H1 (cell line): ENCODE measurements at places on chromosomes 1 and 21. TPM values are rescaled to one million over a fixed set of nuclear protein-coding genes. Genes with fewer than 3 reads are reported as not detected.
A peak's percentile ranks its signal among the peaks of the same experiment; 100 is the strongest.

Gene PPIAL4G
- total RNA-seq = not detected in 2 replicates

Gene KLHL17
- total RNA-seq = 30.1 and 32.6 TPM in 2 replicates

Gene PDE9A
- 45.7 and 45.9 TPM in 2 replicates for total RNA-seq

Gene SASS6
- total RNA-seq = 13.1 and 13.8 TPM in 2 replicates

Gene LY9
- total RNA-seq = not detected in 2 replicates

Gene GNG4
- total RNA-seq = 96.5 and 96.8 TPM in 2 replicates

Gene CCDC27
- not detected in 2 replicates for total RNA-seq

- H3K27ac ChIP-seq = no peak overlapping the region
- H3K36me3 ChIP-seq = no peaks in the 10 kb centered on the region
- no peaks in the 10 kb centered on the region; the same call in 1 of the 2 replicates for H3K4me1 ChIP-seq
- H3K4me3 ChIP-seq = no peak overlapping the region
Measured at GRCh38 chr1:118186026-118186425, 998 bp upstream of the SPAG17 start.

DNA sequence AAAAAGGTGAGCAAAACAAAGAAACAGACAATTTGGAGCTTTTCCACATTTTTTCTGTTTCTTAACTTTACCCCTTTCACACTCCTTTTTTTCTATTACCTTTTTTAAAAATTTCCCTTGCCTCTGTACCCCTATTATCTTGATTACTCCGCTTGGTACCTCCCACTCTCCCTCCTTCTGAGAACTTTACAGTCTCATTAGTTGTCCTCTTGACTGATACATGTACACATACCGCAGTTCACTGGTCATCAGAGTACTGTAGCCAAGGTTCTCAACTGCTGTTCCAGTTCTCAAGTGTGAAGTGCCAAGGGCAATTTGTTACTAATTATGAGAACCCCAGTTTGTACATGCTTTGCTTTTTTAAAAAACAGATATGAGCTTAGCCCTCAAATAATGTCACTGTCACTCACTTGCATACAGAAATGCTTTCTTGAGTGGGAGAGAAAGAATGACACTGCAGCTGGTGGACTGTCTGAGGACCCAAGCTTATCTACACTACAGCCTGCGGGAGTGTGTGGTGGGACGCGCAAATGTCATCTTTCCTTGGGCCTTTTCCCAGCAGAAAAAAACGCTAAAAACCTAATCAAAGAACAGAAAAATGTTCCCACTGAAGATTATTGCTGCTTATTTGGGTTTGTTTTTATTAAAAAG lies 160.8 kb downstream of the DISP1 start:
- H3K36me3 ChIP-seq = no peaks in the 10 kb centered on the region
- H3K4me1 ChIP-seq = no peaks in the 10 kb centered on the region

DNA sequence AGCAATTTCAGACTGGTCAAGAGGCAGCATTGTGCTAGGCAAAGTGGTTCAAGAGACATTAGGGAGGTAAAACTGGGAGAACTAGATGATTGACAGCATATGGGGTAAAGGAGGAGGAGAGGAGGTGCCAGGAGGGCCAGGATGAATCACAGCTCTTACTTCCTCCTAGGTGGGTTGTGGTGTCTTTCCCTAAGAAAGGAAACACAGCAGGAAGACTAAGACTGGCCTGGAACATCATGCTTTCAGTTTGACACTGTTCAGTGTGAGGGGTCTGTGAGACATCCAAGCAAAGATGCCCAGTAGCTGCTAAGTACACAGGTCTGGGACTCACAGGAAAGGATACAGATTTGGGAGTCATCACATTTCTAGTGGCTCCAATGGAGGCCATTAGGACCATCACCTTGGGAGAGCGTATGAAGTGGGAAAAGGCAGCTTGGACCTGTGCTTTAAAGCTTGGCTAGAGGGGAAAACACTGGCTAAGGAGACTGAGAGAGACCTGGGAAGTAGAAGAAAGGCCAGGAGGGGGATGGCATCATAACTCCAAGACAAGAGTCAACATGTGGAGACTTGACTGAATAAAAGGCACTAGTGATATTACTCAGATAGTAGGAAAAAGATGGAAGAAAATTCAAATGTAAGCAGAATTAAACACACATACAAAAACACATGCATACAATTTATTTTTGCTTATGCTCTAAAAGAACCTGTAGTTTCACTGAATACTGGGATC lies 17.3 kb downstream of the CD58 start:
- H3K4me3 ChIP-seq = no peak overlapping the region
- no peaks in the 10 kb centered on the region for H3K36me3 ChIP-seq
- H3K4me1 ChIP-seq = no peaks in the 10 kb centered on the region; the same call in 1 of the 2 replicates

- H3K4me3 ChIP-seq = no peak overlapping the region
- H3K27me3 ChIP-seq = no peaks in the 10 kb centered on the region
- H3K27ac ChIP-seq = no peak overlapping the region
- no peaks in the 10 kb centered on the region for H3K36me3 ChIP-seq
- no peak for DNase-seq
Measured at GRCh38 chr1:162036163-162036562, 12.5 kb upstream of the OLFML2B start.

- no peak overlapping the region for H3K4me3 ChIP-seq
- DNase-seq = peak; percentile 19
- no peak overlapping the region for H3K27ac ChIP-seq
- no peaks in the 10 kb centered on the region for H3K27me3 ChIP-seq
- H3K4me1 ChIP-seq = peaks cover 3% of the 10 kb centered on the region; the same call in 1 of the 2 replicates
- no peaks in the 10 kb centered on the region for H3K36me3 ChIP-seq
Measured at GRCh38 chr1:30087465-30087864, 635.9 kb downstream of the MATN1 start.

GRCh38 chr1:221795380-221795779 lies 53.5 kb upstream of the DUSP10 start:
- DNase-seq = no peak
- H3K27me3 ChIP-seq = no peaks in the 10 kb centered on the region
- H3K36me3 ChIP-seq = no peaks in the 10 kb centered on the region
- H3K4me1 ChIP-seq = no peaks in the 10 kb centered on the region
- no peak overlapping the region for H3K4me3 ChIP-seq
- H3K27ac ChIP-seq = no peak overlapping the region

- H3K27me3 ChIP-seq = no peaks in the 10 kb centered on the region
- H3K4me1 ChIP-seq = no peaks in the 10 kb centered on the region
- H3K4me3 ChIP-seq = no peak overlapping the region
- no peak overlapping the region for H3K27ac ChIP-seq
Measured at GRCh38 chr1:191634801-191635508, 523.3 kb upstream of the RGS18 start.

- H3K27ac ChIP-seq = no peak overlapping the region; the same call in 1 of the 2 replicates
- no peak overlapping the region for H3K4me3 ChIP-seq
- H3K36me3 ChIP-seq = no peaks in the 10 kb centered on the region
- no peaks in the 10 kb centered on the region; the same call in 1 of the 2 replicates for H3K27me3 ChIP-seq
Measured at GRCh38 chr1:112320058-112320457, 76.0 kb upstream of the CTTNBP2NL start.

DNA sequence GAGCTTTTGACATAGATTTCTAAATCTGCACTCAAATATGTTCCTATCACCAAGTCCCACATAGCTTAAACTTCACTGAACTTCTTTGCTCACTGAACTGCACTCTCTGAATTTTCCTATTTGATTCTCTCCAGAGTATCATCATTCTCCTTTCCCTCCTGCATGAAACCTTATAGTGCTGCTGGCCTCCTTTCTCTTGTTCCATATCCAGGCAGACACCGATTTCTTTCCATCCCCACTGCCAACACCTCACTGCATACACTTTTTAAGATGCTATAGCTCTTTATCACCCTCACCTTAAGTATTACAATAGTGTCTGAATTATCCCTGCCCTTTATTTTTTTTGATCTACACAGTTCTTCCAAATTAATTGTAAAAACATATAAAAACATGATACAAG lies 3.1 kb upstream of the TRIM45 start:
- DNase-seq = no peak
- no peaks in the 10 kb centered on the region for H3K36me3 ChIP-seq
- no peaks in the 10 kb centered on the region for H3K27me3 ChIP-seq

DNA sequence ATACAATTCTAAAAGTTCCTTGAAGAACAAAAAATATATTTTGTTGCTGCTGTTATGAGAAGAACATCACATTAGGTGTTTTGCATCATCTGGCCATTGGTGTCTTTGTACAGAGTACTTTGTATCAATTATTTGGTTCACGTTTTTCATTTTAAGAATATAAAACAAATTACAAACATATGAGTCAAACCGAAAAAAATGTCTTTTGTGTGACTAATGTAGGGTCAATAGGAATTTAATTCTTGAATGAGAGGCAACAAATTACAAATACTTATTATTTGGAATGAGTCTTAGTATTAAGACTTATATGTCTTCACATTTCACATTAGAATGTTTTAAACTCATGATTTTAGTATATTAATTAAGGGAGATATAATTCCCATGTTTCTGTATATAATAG lies 54.8 kb downstream of the NR5A2 start:
- H3K4me1 ChIP-seq = peaks cover 5% of the 10 kb centered on the region
- H3K36me3 ChIP-seq = no peaks in the 10 kb centered on the region

DNA sequence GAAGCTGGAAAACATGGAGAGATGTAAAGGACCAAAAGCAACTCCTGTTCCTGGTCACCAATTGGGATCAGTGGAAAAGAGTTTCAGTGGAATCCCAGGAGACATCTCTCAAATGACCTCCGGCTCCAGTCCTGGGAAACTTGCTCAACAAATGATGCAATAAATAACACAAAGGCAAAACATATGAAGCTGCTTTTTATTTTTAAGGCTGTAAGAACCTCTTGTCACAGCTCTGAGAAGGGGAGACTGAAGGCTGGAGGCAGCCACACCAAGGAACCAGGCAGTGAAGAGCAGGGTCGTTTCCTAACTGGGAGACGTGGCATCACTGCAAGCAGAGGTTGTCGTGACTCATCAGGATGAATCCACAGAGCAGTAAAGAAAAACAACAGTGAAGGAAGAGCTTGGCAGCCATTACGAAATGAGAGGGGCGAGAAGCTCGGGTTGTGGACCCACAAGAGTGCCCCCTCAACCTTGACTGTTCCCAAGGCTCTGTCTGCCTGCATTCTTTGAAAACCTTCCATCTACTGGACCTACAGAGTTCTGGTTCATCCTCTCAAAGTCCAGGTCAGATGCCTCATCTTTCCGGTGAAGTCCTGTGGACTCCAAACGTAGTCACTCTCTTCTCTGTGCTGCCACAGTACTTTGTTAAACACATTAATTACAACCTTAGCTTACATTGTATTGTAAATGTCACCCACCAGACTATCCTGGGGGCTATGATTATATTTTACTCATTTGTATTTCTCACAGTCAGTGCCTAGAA lies 32.1 kb downstream of the JAK1 start:
- no peak for DNase-seq
- no peak overlapping the region for H3K4me3 ChIP-seq
- no peaks in the 10 kb centered on the region for H3K27me3 ChIP-seq
- H3K27ac ChIP-seq = no peak overlapping the region
- no peaks in the 10 kb centered on the region for H3K4me1 ChIP-seq
- no peaks in the 10 kb centered on the region for H3K36me3 ChIP-seq

DNA sequence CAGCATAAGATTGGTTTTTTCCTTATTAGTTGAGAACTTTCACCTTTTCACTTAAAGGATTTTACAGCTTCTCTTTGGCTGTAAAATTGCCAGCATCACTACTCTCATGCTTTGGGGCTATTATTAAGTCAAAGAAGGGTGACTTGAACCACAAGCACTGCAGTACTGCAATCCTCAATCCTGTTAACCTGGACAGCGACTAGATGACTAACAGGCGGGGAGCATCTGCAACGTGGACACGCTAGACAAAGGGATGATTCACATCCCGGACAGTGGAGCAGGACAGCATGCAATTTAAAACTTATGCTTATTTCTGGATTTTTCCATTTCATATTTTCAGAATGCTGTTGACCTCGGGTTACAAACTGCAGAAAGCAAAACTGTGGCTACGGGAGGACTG lies 8.1 kb downstream of the ARV1 start:
- H3K4me1 ChIP-seq = no peaks in the 10 kb centered on the region; the same call in 1 of the 2 replicates
- H3K27me3 ChIP-seq = peaks cover 53% of the 10 kb centered on the region
- H3K36me3 ChIP-seq = no peaks in the 10 kb centered on the region
- no peak overlapping the region for H3K4me3 ChIP-seq
- no peak overlapping the region for H3K27ac ChIP-seq
- no peak for DNase-seq

DNA sequence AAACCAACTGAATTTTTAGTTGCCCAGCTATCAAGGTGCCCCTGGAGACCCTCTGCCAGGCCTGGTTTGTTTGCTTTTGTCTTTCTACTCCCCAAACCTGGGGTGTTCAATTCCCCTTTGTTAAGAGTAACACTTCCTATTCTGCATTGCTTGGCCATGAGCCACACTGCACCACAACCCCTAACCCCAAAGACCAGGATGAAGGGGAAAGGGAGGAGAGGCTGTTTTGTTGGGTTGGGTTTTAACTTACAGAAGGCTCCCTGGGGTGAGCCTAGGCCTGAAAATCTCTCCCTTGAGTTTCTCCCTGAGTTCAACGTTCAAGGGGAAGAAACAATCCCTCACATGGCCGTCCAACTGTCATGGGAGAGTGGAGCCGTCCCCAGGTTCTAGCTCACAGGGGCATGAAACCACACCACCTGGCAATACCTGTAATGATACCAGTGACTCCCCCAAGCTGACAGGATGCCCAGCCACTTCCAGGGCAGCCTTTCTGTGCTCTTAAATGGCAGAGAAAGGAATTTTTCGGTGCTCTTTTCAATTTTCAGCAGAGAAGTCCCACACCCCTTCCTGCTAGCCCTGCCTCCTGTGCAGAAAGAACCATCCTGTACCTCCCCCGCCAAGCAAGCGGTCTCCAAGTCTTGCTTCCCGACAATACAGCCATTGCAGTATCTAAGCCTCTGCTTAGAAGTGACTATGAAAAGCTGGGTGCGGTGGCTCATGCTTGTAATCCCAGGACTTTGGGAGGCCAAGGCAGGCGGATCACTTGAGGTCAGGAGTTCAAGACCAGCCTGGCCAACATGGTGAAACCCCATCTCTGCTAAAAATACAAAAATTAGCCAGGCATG lies 14.9 kb downstream of the SLC45A3 start:
- H3K27me3 ChIP-seq = no peaks in the 10 kb centered on the region
- DNase-seq = no peak
- H3K27ac ChIP-seq = peak overlapping the region; percentile 8; the same call in 1 of the 2 replicates
- no peak overlapping the region for H3K4me3 ChIP-seq
- H3K36me3 ChIP-seq = peaks cover 13% of the 10 kb centered on the region; the same call in 1 of the 2 replicates
- peaks cover 27% of the 10 kb centered on the region for H3K4me1 ChIP-seq

DNA sequence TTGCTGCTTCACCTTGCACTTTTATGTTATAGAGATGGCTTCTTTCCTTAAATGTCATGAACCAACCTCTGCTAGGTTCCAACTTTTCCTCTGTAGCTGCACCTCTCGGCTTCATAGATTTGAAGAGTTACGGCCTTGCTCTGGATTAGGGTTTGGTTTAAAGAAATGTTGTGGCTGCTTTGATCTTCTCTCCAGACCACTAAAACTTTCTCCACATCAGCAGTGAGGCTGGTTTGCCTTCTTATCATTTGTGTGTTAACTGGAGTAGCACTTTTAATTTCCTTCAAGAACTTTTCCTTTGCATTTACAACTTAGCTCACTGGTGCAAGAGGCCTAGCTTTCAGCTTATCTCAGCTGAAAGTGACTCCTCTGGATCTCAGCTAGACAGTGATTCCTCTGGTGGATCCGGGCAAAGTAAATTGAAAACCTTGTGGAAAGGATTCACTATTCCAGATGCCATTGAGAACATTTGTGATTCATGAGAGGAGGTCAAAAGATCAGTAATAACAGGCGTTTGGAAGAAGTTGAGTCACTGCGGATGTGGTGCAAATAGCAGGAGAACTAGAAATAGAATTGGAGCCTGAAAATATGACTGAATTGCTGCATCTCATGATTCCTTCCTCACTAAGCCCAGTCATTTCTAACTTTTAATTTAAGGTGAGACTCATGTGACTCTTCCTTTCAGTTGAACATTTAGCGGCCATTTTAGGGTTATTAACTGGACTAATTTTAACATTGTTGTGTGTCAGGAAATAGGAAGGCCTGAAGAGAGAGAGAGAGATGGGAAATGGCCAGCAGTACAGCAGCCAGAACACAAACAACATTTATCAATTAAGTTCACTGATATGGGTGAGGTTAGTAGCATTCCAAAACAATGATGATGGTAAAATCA lies 16.2 kb upstream of the RGS1 start:
- no peak overlapping the region for H3K27ac ChIP-seq
- no peak overlapping the region for H3K4me3 ChIP-seq
- H3K36me3 ChIP-seq = no peaks in the 10 kb centered on the region
- no peak for DNase-seq
- no peaks in the 10 kb centered on the region for H3K4me1 ChIP-seq
- H3K27me3 ChIP-seq = no peaks in the 10 kb centered on the region
